ENCODE measurements at places on chromosomes 11 and 22. TPM values are rescaled to one million over a fixed set of nuclear protein-coding genes. Genes with fewer than 3 reads are reported as not detected.
A peak's percentile ranks its signal among the peaks of the same experiment; 100 is the strongest.

TNNI2 gene
- 1.6 TPM for total RNA-seq

DNA sequence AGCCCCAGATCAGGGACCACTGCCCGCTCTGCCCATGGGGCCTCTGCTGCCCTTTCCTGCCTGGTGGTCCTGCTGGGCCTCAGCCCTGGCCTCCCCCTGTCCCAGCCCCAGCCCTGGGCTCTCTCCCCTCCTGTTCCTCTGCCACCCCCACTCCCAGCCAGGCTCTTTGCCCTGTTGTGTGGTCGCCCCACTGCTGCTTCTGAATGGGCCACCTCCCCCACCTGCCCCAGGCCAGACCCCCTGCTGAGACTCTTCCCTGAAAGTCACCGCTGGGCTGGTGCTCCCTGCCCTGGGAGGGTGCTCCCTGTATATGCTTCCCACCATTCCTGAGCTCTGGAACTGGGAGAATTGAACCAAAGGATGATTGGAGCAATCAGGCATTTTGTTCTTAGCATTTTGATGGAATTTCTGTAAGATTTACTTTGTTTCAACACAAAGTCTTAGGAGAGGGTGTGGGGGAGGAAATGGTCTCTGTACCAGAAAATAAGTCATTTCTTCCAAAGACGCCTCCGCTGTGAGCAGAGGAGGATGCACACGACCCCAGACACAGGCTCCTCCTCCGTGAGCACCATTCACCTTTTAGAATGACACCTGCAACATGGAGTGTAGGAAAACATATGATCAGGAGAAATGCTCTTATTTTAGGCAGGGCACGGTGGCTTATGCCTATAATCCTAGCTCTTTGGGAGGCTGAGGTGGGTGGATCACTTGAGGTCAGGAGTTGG is 5.2 kb downstream of the APOBEC3B start:
- no peaks in the 10 kb centered on the region for H3K4me1 ChIP-seq
- no peaks in the 10 kb centered on the region for H3K36me3 ChIP-seq
- H3K27me3 ChIP-seq, result no peaks in the 10 kb centered on the region
- H3K4me3 ChIP-seq, result no peak overlapping the region
- no peak for DNase-seq
- no peak overlapping the region for H3K27ac ChIP-seq

DNA sequence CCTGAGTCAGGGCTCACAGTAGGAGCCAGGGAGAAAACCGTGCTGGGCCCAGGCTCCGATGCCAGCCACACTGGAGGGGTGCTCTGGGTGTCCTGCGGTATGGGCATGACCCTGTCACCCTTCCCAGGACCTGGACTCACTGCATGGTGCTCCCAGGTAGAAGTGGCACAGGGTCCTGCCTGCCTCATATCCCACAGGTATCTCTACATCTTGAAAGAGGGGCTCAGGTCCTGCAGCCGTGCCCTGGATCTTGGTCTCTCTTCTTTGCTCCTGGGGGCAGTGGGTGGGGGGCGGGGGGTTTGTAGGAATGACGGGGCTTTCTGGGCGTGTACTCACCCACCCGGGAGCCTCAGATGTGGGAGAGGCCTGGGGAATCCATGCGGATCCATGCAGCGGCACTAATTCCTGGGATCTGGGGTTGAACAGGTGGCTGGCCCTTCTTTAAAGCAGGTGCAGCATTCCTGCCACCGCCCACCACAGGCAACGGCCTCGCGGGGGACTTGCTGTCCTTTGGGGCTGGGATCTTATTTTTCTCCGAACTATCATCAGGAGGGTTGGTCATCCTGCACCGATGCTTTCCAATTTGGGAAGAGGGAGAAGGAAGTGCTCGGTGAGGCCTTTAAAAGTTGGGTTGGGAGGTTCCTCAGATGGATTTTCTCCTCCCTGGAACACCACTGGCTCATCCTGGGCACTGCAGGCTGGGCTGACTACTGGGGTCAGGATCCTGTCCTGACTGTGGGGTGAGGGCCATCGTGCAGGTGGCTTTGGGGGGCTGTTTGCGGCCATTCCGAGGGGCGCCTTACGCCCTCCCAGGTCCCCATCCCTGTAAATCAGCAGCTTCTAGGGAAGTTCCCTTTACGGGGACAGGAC is 886.4 kb downstream of the BRD1 start:
- no peaks in the 10 kb centered on the region for H3K27me3 ChIP-seq
- H3K27ac ChIP-seq, result no peak overlapping the region
- no peaks in the 10 kb centered on the region for H3K4me1 ChIP-seq
- H3K4me3 ChIP-seq, result no peak overlapping the region

NTM gene
- total RNA-seq, result 1.0 TPM

DNA sequence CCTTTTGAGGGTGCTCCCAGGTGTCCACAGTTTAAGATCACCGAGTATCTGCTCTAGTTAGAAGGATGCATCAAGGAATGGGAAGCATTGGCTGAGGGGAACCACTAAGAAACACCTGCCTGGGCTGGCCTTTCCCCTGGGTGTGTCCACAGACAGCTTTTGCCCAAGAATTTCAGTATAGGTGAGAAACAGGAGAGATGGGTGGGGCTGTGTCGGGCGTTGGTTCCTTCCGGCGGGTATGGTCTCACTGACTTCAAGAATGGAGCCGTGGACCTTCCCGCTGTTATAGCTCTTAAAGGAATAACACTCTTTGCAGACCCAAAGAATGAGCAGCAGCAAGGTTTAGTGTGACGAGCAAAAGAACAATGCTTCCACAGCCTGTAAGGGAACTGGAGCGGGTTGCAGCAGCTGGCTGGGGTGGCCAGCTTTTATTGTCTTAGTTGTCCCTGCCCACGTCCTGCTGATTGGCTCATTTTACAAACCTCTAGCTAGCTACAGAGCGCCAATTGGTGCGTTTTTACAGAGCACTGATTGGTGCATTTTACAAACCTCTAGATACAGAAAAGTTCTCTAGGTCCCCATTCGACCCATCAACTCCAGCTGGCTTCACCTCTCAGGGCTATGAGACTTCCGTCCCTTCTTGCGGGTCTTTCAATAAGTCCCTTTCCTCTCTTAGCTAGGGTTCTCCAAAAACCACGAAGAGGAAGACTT is 2.4 kb downstream of the FADS1 start:
- H3K27me3 ChIP-seq, result no peaks in the 10 kb centered on the region
- H3K36me3 ChIP-seq, result no peaks in the 10 kb centered on the region
- peak overlapping the region; percentile 67 for H3K4me3 ChIP-seq

DNA sequence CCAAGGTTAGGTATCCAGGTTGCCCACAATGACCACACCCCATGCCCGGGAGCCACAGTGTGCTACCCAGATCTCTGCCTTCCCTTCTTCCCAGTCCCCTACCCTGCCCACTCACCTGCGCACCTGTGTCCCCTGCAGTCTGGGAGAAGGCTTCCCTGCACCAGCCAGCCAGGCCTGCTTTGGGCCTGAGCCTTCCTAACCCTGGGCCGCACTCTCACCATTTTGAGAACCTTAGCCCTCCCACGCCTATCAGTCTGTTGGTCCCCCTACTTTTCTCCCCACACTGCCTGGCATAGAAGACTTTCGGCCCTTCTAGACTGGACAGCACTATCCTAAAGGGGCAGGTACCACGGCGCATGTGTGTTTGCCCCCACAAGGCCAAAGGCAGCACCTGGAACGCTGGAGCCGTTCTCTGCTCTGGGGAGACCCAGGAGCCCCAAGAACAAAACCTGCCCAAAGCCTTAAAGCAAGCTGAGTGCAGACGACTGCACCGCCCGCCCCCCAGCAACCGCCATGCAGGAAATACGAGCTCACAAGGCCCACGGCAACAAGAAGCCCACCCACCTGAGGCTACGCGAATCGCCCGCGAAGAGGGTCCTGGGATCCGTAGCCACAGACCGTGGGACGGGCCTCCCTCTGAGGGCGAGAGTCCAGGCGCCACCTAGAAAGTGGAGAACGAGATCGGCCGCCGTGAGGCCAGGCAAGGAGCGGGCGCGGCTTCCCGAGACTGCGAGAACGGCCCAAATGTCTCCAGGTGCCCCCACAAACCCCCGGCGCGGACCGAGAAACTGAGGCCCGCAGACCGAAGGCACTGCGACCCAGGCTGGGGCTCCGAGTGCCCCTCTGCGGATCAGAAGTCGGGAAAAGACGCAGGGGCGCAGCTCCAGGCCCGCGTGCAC is 546 bp downstream of the GNB1L start:
- H3K27ac ChIP-seq, result peak overlapping the region; percentile 97
- peak; percentile 18 for DNase-seq
- H3K4me3 ChIP-seq, result peak overlapping the region; percentile 94
- H3K36me3 ChIP-seq, result no peaks in the 10 kb centered on the region
- no peaks in the 10 kb centered on the region for H3K27me3 ChIP-seq
- H3K4me1 ChIP-seq, result peaks cover 34% of the 10 kb centered on the region

GRCh38 chr11:119905162-119905561 is 176.2 kb upstream of the NECTIN1 start:
- no peak overlapping the region for H3K4me3 ChIP-seq
- no peaks in the 10 kb centered on the region for H3K36me3 ChIP-seq
- no peak for DNase-seq
- no peaks in the 10 kb centered on the region for H3K4me1 ChIP-seq
- no peak overlapping the region for H3K27ac ChIP-seq

GRCh38 chr11:20909995-20910726 is 240.8 kb downstream of the NELL1 start:
- no peaks in the 10 kb centered on the region for H3K36me3 ChIP-seq
- H3K4me3 ChIP-seq, result no peak overlapping the region
- H3K27me3 ChIP-seq, result no peaks in the 10 kb centered on the region
- H3K4me1 ChIP-seq, result no peaks in the 10 kb centered on the region
- H3K27ac ChIP-seq, result no peak overlapping the region

GRCh38 chr11:96366024-96366423 is 23.0 kb upstream of the MAML2 start:
- no peak for DNase-seq
- H3K27me3 ChIP-seq, result no peaks in the 10 kb centered on the region
- H3K36me3 ChIP-seq, result no peaks in the 10 kb centered on the region
- H3K27ac ChIP-seq, result no peak overlapping the region

FIBIN gene
- 23.7 TPM for total RNA-seq

- DNase-seq, result no peak
- H3K4me1 ChIP-seq, result no peaks in the 10 kb centered on the region
- H3K36me3 ChIP-seq, result no peaks in the 10 kb centered on the region
- no peaks in the 10 kb centered on the region for H3K27me3 ChIP-seq
- H3K4me3 ChIP-seq, result no peak overlapping the region
Measured at GRCh38 chr11:110217223-110217877, 79.1 kb downstream of the RDX start.

GRCh38 chr11:124892750-124893454 is 4.8 kb downstream of the ROBO4 start:
- DNase-seq, result no peak
- H3K36me3 ChIP-seq, result no peaks in the 10 kb centered on the region
- no peak overlapping the region for H3K4me3 ChIP-seq

KIRREL3 gene
- not detected for total RNA-seq

DNA sequence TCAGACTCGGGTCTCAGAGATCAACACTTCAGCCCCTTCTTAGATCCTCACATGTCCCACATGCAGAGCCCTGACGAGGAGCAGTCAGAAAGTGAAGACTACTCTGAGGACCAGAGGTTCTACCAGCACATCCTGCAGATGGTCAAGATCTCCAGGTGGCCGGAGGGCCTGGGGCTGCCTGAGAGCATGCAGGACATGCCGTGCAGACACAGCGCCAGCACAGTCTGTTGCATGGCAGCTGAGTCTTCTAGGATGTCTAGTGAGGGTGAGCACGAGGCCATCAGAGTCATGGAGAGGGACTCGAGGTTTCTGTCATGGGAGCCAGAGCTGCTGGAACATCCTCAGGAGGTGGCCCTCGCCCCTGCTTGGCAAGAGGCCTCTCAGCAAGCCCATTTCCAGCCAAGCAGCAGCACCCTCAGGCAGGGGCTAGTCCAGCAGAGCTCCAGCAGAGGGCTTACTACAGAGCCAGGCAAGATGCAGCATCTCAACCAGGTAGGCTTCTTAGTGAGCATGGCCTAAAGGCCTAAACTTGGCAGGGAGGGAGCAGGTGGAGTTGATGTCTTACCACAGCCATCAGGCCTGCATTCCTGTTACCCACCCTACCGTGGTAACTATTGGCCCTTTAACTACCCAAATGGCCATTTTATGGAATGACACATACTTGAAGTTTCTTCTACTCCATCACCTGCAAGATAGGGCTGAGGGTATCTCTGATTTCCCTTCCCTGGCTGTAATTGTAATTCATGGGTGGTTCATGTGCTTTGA is 28.7 kb downstream of the CEP164 start:
- no peak overlapping the region for H3K27ac ChIP-seq
- H3K36me3 ChIP-seq, result no peaks in the 10 kb centered on the region
- DNase-seq, result no peak
- H3K4me1 ChIP-seq, result no peaks in the 10 kb centered on the region
- H3K4me3 ChIP-seq, result no peak overlapping the region

GRCh38 chr11:66264914-66265313 is 3.5 kb upstream of the RAB1B start:
- H3K27ac ChIP-seq, result no peak overlapping the region
- DNase-seq, result no peak
- H3K36me3 ChIP-seq, result no peaks in the 10 kb centered on the region
- no peaks in the 10 kb centered on the region for H3K27me3 ChIP-seq

- peaks cover 5% of the 10 kb centered on the region for H3K27me3 ChIP-seq
- peak overlapping the region; percentile 56 for H3K4me3 ChIP-seq
- no peaks in the 10 kb centered on the region for H3K36me3 ChIP-seq
- DNase-seq, result no peak
Measured at GRCh38 chr11:69985641-69986439, 92.3 kb upstream of the ANO1 start.

LGR4 gene
- 93.7 TPM for total RNA-seq

- peak overlapping the region; percentile 19 for H3K4me3 ChIP-seq
- peaks cover 4% of the 10 kb centered on the region for H3K4me1 ChIP-seq
- no peak for DNase-seq
- no peaks in the 10 kb centered on the region for H3K27me3 ChIP-seq
Measured at GRCh38 chr11:68373189-68373814, 60.9 kb downstream of the LRP5 start.
